PC-3 (cell line): ENCODE measurements at places on chromosomes 12 and 14. TPM values are rescaled to one million over a fixed set of nuclear protein-coding genes. Genes with fewer than 3 reads are reported as not detected.

Gene APPL2
- 36.2 and 42.2 TPM in 2 replicates for total RNA-seq

Gene TOMM20L
- total RNA-seq, result not detected in 2 replicates

Gene TMEM132D
- not detected in 2 replicates for total RNA-seq

Gene GPRC5A
- 140 and 144 TPM in 2 replicates for total RNA-seq

Gene DENND5B
- 4.2 and 14.2 TPM in 2 replicates for total RNA-seq

Gene TAS2R42
- not detected in 2 replicates for total RNA-seq

Gene POTEG
- total RNA-seq, result 0.12 TPM in 1 of 2 replicates, not detected in the other

Gene TMEM229B
- not detected in 2 replicates for total RNA-seq

Gene TAS2R43
- not detected in 2 replicates for total RNA-seq

Gene AICDA
- not detected in 2 replicates for total RNA-seq
